ENCODE measurements at places on chromosomes 2 and 18.

DNA sequence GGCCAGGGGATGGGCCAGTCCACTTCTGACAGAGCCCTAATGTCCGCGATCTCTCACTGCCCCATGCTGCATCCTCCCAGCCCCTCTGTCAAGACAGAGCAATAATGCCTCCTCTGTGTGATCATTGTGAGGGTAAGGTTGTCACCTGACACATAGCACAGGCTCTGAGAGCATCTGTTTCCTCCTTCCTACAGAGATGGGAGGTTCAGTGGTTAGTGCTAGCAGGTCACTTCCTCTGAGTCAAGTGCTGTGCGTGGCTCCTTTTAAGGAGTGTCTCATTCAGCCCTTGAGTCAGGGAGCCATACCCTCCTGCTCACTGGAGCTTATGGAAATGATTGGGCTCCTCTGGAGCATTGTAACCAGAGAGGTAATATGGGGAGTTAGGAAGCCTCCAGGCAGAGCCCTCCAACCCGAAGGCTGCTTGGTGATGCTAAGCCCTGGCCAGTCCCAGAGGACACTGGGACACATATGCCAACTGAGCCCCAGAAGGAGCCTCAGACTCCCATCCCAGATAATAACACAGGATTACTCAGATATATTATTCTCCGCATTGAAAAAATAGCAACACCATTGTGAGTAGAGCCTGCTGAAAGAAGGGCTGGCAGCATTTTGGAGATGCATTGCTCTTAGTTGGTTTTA is 189.0 kb downstream of the GALNT1 start:
- H3K27ac ChIP-seq: no peak overlapping the region
- no peaks in the 10 kb centered on the region for H3K27me3 ChIP-seq
- no peak for DNase-seq
- H3K4me3 ChIP-seq: no peak overlapping the region
- H3K4me1 ChIP-seq: no peaks in the 10 kb centered on the region
- H3K36me3 ChIP-seq: no peaks in the 10 kb centered on the region

- H3K27me3 ChIP-seq: peaks cover 43% of the 10 kb centered on the region
- H3K36me3 ChIP-seq: no peaks in the 10 kb centered on the region
- H3K4me1 ChIP-seq: no peaks in the 10 kb centered on the region
Observed at GRCh38 chr2:30792521-30792920, 14.7 kb downstream of the CAPN13 start.

GRCh38 chr2:219567791-219568361 is 3.5 kb downstream of the OBSL1 start:
- peaks cover 27% of the 10 kb centered on the region for H3K27me3 ChIP-seq
- no peaks in the 10 kb centered on the region for H3K4me1 ChIP-seq
- no peak overlapping the region for H3K27ac ChIP-seq
- no peak overlapping the region for H3K4me3 ChIP-seq
- no peaks in the 10 kb centered on the region for H3K36me3 ChIP-seq
- DNase-seq: no peak

DNA sequence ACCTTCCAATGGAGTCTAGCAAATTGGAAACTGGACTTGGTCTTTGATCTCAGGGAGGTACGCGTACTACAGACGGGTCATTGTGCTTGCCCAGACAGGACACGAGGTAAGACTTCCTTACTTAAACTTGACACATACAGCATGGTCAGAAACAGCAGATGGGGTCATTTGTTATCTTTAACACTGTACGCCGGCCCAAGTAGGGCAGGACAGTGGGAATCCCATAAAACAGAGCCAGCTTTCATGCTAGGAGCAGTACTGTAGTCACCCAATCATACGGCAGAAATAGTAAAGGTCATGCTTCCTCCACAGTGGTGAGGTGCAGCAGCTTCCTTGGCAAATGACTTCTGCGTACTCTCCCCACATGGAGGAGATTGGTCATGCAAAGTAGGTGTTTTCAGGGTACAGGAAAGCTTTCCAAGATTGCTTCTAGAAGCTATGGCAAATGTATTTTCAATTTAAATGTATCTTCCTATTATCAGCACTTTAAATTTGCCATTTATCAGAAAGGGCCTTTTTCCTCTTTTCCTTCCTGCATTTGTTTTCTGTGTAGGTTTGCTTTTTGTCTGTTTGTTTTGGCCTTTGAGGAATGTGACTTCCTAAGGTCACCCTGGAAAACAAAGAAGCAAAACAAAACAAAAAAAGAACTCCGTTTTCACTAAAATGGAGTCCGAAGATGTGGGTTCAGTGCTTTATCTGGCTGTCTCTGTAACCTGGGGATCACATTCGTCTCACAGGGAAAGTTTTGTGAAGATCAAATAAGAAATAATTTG is 74.0 kb upstream of the DSG1 start:
- no peaks in the 10 kb centered on the region for H3K27me3 ChIP-seq
- H3K4me1 ChIP-seq: no peaks in the 10 kb centered on the region
- no peak overlapping the region for H3K4me3 ChIP-seq
- no peak overlapping the region for H3K27ac ChIP-seq

GRCh38 chr2:169775765-169776164 is 22.9 kb upstream of the SSB start:
- no peak overlapping the region for H3K27ac ChIP-seq
- peaks cover 6% of the 10 kb centered on the region for H3K4me1 ChIP-seq
- DNase-seq: no peak
- no peak overlapping the region for H3K4me3 ChIP-seq
- no peaks in the 10 kb centered on the region for H3K27me3 ChIP-seq

DNA sequence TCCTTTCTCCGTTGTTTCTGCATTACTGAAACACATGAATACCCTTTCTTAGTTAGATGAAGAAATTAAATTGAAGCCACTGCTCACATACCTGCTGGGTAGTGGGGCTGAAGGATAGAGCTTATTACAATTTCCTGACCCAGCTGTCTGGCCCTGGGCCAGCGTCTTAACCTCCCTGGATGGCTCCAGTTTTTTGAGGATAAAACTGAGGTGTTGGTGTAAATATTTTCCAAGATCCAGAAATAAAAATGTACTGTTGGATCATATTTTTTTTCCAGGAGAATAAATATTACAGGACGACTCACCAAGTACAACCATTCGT is 3.5 kb downstream of the RNF144A start:
- no peak overlapping the region for H3K27ac ChIP-seq
- DNase-seq: no peak
- no peak overlapping the region for H3K4me3 ChIP-seq
- H3K4me1 ChIP-seq: peaks cover 42% of the 10 kb centered on the region
- no peaks in the 10 kb centered on the region for H3K27me3 ChIP-seq

GRCh38 chr2:7709907-7710306 is 792.7 kb downstream of the RNF144A start:
- no peak overlapping the region for H3K27ac ChIP-seq
- no peaks in the 10 kb centered on the region for H3K36me3 ChIP-seq
- no peak for DNase-seq
- no peak overlapping the region for H3K4me3 ChIP-seq
- H3K27me3 ChIP-seq: no peaks in the 10 kb centered on the region
- H3K4me1 ChIP-seq: peaks cover 9% of the 10 kb centered on the region

GRCh38 chr2:207296265-207296948 is 130.7 kb upstream of the KLF7 start:
- DNase-seq: no peak
- H3K27ac ChIP-seq: no peak overlapping the region
- H3K36me3 ChIP-seq: peaks cover 20% of the 10 kb centered on the region
- no peaks in the 10 kb centered on the region for H3K27me3 ChIP-seq
- H3K4me1 ChIP-seq: peaks cover 22% of the 10 kb centered on the region
- H3K4me3 ChIP-seq: no peak overlapping the region
